ENCODE measurements at places on chromosomes 11 and 22.

DNA sequence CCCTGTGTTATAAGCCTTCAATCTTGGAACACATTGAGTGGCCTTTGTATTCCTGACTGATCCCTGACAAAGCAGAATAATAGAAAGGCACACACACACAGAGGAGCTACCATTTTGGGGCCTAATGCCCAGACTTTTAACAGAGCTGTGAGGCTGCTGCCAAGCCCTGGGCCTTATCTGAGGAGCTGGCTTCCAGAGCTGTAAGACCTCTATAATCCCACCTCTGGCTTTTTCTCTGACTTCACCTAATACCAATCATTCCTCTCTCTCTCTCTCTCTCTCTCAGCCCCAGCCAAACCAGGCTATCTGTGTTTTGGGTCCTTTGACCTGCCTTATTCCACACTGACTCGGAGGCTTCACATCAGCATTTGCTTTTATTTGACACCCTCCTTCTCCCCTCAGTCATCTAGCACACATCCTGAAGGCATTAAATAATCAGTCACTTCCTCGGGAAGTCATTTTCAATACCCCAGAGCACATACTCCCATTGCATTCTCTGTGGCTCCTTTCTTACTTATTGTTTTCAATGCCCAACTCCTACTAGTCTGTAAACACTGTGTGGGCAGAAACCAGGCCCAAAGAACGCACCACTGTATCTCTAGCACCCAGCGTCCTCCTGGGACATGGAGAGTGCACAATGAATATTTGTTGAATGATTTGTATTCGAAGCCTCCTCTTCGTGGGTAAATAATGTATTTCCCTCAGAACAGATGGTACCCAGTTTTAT is 21.2 kb upstream of the TRIM44 start:
- DNase-seq, result no peak

DNA sequence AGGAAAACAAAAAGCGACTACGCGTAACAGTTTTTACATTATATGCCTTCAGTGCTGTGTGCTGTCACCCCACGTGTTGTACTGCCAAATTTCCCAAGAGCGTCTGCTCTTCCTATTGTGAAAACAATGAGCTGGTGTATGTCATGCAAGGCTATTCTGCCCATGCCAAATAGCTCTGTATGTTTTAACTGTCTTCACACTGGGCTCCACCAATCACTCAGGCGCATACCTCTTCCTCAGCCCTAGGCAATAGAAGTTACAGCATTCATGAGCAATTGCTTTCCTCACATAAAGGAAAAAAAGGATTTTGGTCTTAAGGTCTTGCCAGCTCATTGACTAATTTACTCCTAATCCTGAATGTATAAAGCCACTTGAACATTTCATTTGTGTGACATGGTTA is 606.8 kb downstream of the NTM start:
- DNase-seq, result no peak

GRCh38 chr22:39250131-39250530 is 5.3 kb upstream of the PDGFB start:
- no peak for DNase-seq

DNA sequence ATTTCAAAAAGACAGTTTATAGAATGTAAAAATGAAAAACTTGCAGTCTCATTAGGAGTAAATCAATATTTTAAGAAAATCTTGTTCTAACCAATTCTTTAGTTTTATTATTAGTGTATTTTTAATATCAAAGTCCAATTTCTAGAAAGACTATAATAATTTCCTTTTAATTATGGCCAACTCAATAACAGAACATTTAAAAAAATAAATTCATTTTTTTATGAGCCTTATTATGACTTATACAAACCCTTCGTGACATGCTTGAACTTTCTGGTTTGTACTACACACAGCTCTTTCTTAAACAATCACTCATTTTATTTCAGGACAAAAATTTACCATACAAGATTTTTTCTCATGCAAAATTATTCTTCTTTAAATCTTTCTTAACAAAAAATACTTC is 11.7 kb upstream of the MRGPRE start:
- no peak for DNase-seq

DNA sequence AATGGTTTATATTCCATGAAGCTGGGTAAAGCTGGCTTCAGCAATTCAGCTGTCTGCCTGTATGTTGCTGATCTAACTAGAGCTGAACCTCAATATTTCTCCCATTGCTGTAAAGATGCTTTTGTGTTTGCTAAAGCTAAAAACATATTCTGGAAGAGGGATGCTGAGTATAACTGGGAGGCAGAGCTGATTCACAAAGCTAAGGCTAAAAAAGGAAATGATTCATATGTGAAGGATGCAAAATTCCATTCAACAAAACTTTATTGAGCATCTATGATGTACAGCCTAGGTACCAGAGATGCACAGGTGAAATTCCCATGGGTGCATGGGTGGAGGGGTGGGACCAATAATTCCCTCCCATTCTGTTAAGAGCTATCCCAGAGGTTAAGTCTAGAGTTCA is 193.9 kb downstream of the KIF18A start:
- DNase-seq, result no peak

DNA sequence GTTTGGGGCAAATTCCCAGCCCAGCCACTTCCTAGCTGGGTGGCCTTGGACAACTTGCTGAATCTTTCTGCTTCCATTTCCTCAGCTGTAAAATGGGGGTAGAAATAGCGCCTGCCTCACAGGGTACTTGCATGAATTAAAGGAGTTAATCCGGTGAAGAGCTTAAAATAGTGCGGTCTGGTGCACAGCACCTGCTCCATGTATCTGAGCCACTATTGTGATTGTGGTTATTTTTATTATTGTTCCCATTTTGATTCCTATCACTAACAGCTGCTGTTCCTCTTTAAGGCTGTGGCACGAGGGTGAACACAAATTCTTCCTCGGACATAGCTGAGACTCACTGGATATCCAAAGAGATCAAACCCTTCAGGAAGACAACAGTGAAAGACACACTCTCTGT is 46.9 kb upstream of the TP53I11 start:
- no peak for DNase-seq
